ENCODE measurements at places on chromosomes 3 and 15.

DNA sequence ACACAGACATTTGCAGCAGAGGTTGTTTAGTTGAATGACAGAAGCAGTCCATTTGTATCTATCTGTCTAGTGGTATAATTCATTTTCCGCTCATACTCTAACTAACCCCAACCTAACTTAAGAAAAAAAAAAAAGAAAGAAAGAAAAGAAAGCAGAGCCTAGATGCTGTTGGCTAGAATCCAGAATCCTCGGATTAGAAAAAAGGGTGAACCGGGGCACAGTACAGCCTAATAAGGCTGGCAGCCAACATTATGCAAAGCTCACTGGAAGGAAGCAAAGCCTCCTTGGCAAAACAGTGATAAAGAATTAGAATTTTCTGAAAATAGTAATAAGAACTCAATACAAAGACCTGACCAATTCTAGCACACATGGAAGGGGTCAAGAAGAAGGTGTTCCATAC lies 640.8 kb downstream of the TUSC7 start:
- DNase-seq, result no peak

- no peak for DNase-seq
Measured at GRCh38 chr15:51267703-51268083, 70.7 kb downstream of the CYP19A1 start.

DNA sequence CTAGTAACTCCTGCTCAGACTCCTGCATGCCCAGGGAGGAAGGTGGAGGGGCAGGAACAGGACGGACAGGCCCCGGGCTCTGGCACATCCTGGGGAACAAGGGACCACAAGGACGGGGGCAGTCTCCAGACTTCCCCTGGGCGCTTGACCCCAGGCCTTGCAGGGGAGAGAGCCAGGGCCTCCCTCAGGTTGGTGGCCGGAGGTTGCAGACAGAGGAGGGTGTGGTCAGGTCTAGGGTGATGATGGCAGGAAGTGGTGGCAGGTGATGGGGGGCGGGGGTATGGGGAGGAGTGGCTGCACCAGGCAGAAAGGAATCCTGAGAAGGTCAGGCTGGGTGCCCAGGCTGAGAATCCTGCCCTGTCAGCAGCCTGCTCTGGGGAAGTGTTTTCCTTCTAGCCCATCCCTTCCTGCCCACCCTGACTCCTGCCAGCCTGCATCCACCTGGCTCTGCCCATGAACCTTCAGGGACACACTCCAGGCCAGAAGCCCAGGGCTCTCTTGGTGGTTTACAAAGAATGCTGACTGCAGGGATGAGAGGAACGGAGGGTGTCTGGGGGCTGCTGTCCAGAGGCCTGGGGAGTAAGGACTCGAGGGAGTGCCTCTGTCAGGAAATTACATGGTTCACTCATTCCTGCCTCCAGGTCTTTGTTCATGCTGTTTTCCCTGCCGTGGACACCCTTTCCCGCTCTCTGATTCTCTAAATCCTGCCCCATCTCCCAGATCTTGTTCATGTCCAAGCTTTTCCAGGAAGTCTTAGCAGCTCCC lies 15.8 kb downstream of the LOXL1 start:
- DNase-seq, result no peak

DNA sequence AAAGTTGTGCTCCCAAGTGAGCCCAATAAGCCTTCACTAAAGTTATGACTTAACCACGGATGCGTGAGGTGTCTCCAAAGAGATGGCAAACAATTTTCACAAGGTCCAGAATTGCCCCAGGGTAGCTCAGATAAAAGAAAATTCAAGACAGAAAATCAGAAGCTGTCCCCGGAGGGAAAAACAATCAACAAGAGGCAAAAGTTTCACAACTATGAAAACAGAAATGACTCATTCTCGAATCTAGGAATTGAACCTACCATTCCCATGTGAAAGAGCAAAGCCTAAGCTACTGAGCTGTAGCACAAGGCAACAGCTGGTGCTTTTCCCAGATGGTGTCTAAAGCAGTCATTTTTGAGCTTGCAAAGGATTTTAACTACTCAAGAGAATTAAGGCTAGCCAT lies 33.5 kb upstream of the MKRN3 start:
- no peak for DNase-seq

GRCh38 chr3:193895409-193895808 lies 240.5 kb upstream of the HES1 start:
- no peak for DNase-seq

DNA sequence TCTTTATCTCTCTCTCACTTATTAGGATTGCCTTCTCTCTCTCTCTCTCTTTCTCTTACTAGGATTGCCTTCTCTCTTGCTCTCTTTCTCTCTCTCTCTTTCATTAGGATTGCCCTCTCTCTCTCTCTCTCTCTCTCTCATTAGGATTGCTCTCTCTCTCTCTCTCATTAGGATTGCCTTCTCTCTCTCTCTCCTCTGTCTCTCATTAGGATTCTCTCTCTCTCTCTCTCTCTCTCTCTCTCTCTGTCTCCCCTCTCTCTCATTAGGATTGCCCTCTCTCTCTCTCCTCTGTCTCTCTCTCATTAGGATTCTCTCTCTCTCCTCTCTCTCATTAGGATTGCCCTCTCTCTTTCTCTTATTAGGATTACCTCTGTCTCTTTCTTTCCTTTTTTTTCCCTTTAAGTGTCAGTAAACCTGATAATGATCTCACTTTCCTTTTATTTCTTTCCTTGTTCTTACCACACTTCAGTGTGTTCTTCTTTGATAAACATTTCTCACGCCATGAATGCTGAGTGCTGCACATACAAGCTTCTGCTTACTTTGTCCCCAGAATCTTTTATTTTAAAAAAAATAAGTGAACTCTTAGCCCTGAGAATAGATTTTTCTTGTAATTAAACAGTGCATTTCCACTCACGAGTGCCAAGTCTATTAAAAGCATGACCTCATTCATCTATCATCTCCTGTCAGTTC lies 243.4 kb upstream of the TBC1D5 start:
- DNase-seq, result no peak

- DNase-seq, result no peak
Measured at GRCh38 chr15:70646169-70646568, 117.2 kb downstream of the UACA start.

GRCh38 chr3:37943631-37944314 lies 46.8 kb upstream of the VILL start:
- DNase-seq, result no peak

- DNase-seq, result no peak
Measured at GRCh38 chr3:88775026-88775690, 332.3 kb upstream of the EPHA3 start.

- DNase-seq, result no peak
Measured at GRCh38 chr15:90059208-90059985, 42.9 kb downstream of the IDH2 start.

GRCh38 chr15:27448986-27449385 lies 478.0 kb downstream of the GABRG3 start:
- no peak for DNase-seq

GRCh38 chr15:50110285-50110684 lies 8.7 kb downstream of the ATP8B4 start:
- no peak for DNase-seq

DNA sequence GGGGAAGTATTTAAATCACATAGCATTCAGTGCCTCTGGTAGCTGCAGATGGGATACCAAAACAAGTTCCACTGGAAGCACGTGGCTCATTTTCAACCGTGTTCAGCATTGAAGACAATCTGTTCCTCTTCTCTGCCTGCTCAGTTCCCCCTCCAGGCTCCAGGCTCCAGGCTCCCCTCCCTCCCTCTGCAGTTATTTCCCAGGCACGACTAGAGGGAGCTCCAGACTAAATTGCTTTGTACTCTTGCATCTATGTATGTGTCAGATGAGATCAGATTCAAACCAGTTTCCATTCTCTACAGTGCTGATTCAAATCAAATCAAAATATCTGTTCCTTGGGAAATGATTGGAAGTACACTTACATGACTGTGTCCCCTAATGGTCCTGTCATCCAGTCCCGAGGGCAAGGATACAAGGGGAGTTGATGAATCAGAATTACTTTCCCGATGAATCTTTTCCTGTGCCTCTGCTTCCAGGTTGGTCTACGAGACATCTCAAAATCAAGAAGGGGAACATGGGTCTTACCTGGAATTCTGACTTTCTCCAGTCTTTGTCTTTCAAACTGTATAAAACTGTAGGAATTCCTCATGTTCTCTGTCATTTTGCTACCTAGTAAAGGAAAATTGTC lies 600.5 kb downstream of the EDEM1 start:
- no peak for DNase-seq

DNA sequence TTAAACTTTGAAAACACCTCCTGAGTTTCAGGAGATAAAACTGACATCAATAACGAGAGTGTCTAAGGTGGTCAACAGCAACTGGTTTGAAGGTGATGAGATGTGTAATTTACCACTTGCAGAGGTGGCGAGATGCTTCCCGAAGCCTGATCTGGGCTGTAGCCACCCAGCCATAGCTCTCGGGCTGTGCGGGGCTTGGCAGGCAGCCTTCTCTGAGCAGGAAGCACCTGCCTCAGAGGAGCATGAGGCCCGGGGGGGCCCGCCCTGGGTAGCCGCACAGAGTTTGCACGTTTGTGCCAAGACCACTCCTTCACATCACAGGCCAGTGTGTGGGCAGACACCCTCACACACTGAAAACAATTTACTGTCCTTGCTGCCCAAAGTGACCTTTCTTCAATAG lies 220.3 kb downstream of the CACNA2D3 start:
- no peak for DNase-seq

GRCh38 chr3:126155280-126155640 lies 25.1 kb downstream of the ALDH1L1 start:
- no peak for DNase-seq

GRCh38 chr15:73395671-73396070 lies 26.9 kb upstream of the HCN4 start:
- DNase-seq, result no peak

GRCh38 chr15:69161079-69161877 lies 843 bp downstream of the GLCE start:
- no peak for DNase-seq

DNA sequence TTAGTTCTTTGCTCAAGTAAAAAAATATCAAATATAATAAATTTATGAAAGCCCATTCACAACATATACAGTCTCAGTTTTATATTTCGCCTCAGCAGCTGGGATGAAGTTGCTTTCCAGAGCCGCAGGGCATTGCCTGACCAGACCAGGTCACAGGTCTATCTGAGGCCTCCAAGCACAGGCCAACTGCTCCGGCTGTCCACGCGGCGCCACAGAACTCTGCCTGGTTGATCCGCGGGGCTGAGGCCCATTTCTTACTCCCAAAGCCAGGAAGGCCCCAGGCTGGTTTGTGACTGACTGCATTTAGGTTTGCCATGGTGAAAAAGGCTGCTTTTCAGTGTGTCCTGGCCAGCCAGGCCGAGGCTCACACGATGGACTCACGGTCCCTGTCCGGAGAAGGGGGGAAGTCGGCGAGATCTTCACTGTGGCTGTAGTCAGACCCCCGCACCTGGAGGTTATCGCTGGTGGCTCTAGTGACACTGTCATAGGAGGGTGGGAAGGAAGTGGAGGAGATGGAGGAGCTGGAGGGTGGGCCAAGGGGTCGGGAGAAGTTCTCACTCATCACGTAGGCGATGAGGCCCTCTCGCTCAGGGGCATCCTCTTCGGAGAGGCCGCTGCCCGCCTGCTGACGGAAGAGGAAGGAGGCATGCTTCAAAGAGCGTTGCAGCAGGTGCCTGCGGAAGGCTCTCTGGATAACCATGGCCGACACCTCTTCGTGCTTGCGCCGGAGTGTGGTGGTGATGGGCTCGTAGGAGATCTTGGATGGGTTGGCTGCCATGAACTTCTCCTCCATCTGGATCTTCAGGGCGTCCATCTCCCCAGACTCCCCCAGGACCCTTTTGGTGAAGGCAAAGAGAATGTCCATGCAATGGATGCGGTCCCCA lies 54.1 kb downstream of the EXOG start:
- no peak for DNase-seq

DNA sequence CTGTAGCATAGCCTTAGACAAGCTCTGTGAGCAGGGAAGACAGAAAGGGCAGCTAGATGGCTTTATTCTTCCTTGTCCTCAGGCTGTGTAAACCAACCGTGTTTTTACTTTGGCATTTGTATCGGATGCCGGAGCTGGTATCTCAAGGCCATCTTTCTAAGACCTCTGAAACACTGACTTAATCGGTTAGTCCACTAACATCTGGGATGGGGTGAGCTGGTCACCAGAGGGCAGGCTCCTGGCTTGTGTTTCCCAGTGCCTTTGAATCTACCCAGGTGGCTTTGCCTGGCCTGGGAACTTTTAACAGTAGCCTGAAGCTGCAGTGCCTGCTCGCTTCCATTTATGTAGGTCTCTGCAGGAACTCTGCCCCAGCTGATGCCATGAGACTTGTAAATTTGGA lies 252.7 kb downstream of the NR1D2 start:
- DNase-seq, result no peak

- DNase-seq, result no peak
Measured at GRCh38 chr15:85955501-85956391, 123.9 kb upstream of the AGBL1 start.

GRCh38 chr15:70103880-70104626 lies 6.3 kb upstream of the TLE3 start:
- no peak for DNase-seq

DNA sequence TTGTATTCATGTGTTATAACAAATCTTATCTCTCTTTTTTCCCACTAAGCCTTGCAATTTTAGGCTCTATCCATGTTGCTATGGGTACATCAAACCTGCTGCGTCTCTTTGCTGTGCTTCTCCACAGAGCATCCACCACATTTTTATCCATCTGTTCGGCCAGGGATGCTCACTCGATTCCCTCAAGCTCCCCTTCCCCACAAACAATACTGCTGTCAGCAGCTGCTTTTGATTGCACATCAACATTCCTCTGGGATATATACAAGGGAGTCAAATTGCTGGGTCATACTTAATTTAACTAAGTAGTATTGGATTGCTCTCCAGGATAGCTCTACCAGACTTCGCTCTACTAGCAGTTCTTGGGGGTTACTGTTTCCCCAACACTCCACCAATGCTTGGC lies 36.8 kb downstream of the TMEM108 start:
- no peak for DNase-seq

- DNase-seq, result no peak
Measured at GRCh38 chr15:54033869-54034458, 55.7 kb downstream of the UNC13C start.

DNA sequence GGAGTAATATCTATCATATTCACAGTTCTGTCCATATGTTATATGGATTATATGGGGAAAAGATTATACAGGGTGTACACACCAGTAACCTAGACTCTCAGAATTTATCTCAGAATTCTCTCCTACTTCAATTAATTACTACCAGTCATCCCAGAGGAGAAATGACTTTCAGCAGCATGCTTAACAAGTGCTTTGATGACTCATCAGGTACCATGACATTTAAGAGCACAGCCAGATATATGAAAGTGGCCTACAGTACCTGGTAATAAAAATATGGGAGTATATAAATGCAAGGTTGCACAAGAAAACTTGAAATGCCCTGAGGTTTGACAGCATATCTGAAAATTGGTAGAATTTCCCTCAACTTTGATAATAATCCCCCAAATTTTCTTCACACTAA lies 1273.0 kb downstream of the OTOL1 start:
- no peak for DNase-seq

DNA sequence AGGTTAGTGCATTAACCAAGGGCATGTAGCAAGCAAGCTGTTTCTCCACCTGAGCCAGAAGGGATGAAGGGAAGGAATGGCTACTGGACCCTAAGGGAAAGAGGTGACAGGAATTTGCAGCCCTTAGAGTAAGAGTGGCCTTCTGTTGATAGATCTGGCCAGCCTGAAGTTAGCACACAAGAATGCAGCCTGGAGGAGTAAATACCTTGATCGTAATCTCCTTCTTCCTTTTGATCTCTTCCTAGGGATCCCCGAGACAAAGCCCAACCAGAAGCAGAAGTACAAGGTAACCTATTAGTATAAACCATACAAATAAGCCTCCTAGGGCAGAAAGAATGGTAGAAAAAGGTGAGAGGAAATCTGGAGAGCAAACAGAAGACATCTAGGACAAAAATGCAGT lies 134.6 kb downstream of the ATP8B4 start:
- DNase-seq, result no peak
